ENCODE measurements at places on chromosomes 2 and 18.

- DNase-seq = no peak
These were observed 50.8 kb upstream of the UGP2 start for GRCh38 chr2:63790906-63791305.

DNA sequence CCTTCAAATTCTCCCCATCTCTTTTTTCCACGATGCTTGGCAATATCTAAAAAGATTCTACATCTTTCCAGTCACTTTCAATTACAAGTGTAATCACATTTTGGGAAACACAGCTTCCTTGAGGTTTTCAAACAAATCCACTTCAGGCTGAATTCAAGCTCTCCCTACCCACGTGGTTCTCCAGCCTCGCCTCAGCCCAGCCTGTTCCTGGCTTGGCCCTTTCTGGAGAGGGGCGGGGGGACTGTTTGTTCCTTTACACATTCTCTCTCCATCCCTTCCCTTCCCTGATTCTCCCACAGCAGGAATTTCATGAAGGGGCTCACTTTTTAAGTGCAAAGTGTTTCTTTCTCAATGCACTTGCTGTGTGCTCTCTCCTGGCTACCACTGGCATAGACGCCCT, 226.3 kb upstream of the SOX11 start:
- DNase-seq = no peak

DNA sequence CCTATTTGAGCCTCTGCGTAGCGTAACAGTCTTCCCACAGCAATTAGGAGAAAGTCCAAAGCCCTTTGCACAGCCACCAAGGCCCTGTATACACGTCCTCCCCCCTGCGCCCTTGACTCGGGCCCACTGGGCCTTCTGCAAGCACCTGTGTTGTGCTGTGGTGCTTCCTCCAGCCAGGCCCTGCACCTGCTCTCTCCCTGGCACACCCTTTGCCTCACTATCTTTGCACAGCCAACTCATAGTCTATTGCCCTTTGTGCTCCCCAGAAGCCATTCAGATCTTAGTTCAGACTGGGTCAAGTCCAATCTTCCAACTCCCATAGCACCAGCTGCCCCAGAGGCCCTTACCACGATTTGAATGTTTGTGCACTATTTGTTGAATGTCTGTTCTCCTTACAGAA, 271.6 kb upstream of the MGAT5 start:
- no peak for DNase-seq

DNA sequence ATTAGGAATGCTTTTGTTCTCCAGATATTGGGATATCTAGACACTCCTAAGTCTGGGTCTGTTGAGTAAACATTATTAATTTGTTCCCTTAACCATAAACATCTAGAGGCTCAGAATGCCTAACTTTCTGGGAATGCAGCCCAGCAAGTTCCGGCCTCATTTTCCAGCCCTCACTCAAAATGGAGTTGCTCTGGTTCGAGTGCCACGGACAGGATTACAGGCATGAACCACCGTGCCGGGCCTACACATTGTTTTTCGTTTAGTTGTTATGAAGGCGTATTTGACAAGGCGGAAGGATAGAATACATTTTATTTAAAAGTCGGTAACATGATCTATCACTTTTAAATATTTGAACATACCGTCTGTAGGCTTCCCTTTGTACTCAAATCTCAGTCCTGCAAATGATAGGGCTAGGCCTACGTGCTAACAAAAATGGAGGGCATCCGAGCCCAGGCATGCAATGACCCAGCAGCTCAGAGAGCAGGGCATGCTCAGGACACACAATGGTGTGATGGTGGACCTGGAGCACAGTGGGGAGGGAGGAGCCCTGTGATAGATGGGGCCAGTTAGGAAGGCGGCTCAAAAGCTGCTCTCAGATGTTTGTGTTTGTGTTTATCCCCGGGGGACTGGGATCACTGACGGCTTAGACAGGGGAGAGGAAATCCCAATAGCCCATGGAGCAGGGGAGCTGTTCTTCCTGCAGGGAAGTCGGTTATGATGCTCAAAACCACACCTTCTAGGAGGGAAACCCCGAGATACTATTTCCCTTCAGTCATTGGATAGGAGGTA, 2.9 kb upstream of the SCYGR1 start:
- DNase-seq = no peak

DNA sequence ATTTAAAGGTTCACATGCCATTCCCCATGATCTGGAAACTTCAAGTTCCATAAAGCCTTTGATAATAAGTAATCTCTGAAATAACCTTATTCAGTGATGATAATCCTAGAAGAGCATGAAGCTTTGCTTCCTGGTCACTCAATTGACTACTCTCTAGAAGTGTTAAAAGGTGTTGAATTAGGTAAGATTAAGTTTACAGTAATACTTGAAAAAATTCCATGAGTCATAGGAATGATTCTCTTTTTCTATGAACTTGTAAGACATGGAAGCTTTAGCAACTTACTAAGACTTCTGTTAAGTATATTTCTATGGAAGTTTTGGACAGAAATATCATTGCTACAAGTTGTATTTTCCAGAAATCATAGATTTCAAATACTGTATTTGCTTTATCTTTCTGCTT, 100.6 kb downstream of the MYO1B start:
- DNase-seq = no peak

- DNase-seq = no peak
These were observed 44.1 kb downstream of the TNFRSF11A start for GRCh38 chr18:62369129-62369644.

DNA sequence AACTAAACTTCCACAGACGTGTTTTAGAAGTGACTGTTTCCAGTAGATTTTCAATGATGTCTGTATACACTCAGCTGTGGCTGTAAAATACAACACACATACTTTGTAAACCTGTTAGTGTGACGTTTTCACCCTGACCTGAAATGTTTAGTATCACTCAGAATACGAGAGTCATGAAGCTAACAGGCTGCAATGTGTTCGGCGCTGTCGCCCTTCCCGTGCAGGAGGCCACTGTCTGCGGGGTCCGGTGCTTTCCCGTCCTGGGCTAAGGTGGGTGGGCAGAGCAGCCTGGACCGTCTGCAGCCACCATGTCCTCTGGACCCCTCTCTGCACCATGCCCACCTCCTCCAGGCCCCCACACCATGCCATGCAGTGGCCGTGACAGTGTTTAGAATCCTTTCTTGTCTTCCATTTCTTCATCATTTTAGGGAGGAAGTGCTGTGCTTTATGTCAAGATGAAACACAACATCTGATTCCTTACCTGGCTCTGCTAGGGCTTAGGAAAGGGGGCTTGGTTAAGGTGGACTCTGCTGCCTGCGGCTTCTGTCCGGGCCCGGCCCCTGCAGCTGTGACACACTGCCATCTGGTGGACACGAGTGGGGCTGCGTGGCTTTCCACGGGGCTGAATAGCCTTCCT, 53.8 kb upstream of the RBM44 start:
- no peak for DNase-seq

GRCh38 chr2:196984903-196985302, 58.4 kb upstream of the PGAP1 start:
- no peak for DNase-seq

DNA sequence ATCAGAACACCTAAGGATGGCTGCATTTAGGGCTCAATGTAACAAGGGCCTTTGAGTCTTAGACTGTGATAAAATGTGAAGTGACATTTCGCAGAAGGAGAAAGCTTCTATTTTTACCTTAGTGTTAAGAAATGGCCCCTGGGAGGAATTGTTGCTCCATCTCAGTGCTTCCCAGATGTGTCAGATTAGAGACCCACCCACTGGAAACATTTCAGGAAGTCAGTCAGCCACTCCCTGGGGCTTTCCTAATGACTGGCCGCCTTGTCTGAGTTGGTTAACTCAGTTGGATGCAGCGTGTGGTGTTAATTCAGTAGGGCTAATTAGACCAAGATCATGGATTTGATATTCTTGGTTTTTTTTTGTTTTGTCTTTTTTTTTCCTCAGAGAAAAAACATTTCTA, 355.9 kb downstream of the PIK3C3 start:
- no peak for DNase-seq

- no peak for DNase-seq
These were observed 141.5 kb downstream of the FAM210A start for GRCh38 chr18:13584825-13585224.

DNA sequence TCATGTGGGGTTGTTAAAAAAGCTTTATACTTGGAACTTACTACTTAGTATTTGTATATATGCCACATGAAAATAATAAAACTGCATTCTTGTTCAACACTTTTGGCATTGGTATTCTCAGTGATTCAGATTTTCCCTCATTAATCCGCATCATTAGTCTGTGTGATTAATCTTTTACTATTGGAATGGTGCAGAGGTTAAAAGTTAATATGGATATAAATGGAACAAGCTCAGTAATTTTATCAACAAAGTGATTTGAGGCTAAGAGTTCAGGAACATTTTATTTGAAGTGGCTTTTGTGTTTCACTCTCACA, 45.4 kb upstream of the REG3G start:
- DNase-seq = no peak

DNA sequence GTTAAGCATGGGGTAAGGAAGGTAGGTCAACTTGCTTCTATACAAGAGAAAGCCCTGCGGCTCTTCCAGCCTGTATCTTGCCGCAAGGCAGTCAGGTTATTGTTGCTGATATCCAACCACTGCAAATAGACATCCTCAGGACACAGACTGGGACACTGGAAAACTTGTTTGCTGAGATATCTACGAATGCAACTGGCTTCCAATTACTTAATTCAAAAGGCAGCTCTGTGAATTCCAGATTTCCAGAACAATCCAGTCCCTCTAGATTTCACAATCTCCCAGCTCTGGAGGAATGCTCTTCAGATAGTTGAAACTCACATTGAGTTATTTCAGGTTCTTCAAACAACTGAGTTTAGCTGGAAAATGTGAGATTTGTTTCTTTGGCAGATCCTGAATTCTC, 34.6 kb upstream of the SP9 start:
- DNase-seq = no peak

DNA sequence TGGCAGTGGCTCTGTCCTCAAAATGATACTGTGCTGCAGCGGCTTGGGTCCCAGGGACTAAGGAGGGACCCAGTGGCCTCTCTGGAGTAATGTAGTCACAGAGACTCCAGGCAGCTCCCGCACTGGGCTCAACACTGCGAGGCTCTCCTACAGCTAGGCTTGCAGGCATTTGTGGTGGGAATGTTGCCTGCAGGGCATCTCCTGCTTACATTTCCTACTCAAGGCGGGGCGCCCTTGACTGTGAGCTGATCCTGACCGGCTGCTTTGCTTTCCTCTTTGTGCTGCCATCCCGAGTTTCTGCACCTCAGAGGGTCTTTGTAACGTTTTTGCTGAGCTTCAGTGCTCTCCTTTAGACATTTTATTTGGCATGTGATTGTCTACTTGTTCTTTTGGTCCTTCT, 177.4 kb upstream of the FN1 start:
- no peak for DNase-seq

DNA sequence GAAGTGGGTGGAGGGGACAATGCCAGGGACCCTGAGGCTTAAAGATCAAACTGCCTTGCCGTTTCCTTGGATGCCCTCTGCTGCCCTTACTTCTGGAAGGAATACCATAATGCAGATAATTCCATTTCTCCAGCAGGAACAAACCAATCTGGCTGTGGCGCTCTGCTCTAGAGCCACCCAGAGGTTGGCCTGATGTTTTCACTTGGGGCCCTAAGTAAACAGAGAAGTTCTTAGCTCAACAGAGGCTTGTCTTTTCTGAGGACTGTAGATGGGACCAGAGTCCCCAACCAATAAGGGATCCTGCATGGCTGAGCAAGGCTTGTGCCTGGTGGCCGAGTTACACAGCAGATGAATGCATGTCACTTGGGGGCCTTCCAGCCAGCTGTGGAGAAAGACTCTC, 230.2 kb downstream of the ZBTB7C start:
- no peak for DNase-seq

- no peak for DNase-seq
These were observed 1.6 kb upstream of the EMILIN2 start for GRCh38 chr18:2845172-2845571.

DNA sequence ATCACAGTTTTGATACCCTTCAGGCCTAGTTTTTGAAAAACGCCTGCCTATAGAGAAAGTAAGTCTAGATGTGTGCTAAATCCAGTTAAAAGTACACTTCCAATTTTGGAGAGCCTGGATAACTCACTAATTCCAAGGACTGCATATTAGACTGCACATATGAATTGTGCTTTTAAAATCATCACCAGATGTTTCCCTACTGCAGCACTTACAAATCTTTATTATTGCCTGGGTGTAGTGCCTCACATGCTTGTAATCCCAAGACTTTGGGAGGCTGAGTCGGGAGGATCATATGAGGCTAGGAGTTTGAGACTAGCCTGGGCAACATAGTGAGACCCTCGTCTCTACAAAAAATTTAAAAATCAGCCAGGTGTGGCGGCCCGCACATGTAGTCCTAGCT, 35.9 kb upstream of the HTR2B start:
- no peak for DNase-seq

DNA sequence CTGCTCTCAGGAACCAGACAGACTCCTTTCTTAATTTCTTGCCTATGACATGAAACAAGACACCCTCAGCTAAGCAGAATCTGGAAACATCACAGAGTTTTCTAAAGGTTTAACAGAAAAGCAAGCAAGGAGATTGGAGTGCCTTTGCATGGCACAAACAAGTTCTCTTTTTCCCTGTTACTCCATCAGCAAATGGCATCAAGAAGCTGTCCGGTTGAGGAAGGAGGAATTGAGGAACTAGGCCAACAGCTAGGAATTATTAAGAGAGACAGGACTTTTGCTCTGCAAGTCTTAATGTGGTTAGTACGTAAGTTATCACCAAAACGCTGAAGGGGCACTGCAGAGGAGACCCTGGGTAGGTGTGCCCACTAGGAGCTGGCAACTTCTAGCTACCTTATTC, 53.2 kb downstream of the NEB start:
- DNase-seq = no peak

DNA sequence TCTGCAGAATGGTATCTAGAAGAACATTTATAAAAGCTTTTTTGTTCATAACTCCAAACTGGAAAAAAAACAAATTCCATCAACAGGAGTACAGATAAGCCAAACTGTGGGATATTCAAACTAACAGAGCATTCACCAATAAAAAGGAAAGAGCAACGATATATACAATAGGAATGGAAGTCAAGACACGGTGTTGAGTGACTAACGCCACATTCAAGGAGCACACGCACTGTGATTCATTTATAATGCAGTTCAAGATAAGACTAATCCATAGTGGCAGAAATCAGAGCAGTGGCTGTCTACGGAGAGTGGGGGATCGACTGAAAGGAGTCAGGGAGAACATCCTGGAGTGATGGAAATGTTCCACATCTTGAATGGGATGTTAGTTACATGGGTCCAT, 70.7 kb downstream of the CABYR start:
- no peak for DNase-seq

GRCh38 chr2:170742896-170743529, 27.2 kb upstream of the ERICH2 start:
- no peak for DNase-seq

DNA sequence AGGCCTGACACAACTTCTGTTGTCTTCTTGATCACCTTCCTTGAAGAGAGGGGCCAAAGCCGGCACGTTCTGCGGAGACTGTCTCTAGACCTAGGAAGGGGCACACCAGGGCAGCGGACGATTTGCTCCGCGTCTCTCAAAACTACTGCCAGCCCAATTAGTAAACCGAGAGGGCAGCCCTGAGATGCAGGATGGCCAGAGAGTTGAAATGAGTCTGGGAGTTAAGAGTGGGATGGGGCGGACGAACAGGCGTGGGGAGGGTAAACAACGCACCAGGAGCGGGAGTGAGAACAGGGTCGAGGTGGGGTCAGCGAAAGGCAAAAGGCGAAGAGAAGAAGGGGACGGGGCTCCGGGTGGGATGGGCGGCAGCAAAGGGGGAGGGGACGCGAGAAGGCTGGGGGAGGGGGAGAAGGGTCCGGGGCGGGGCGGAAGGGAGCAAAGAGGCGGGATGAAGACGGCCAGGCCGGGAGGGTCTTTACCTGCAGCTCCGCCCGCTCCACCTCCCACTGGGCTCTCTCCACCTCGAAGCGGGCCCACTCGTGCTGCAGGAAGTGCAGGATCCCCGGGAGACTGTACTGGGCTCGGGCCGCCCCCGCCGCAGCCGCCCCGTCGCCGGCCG, 476 bp downstream of the STRN start:
- DNase-seq = no peak
